HFFc6 (cell line): ENCODE measurements at places on chromosomes 13 and 19. TPM values are rescaled to one million over a fixed set of nuclear protein-coding genes. Genes with fewer than 3 reads are reported as not detected.

Gene SUPT5H
- 109 and 113 TPM in 2 replicates for total RNA-seq

Gene CTU1
- total RNA-seq = 5.0 to 8.2 TPM (median 6.8 TPM) in 3 replicates

Gene ZIC2
- 0.10 to 0.79 TPM in 2 of 3 replicates, not detected in the other for total RNA-seq

Gene TRPM4
- total RNA-seq = 25.5 to 33.4 TPM (median 32.9 TPM) in 3 replicates

Gene ALOX5AP
- total RNA-seq = not detected in 3 replicates

Gene BRME1
- total RNA-seq = 0.21 to 1.2 TPM (median 0.50 TPM) in 3 replicates

Gene KLK4
- total RNA-seq = not detected in 3 replicates

Gene LRFN3
- 19.3 to 26.8 TPM (median 20.6 TPM) in 3 replicates for total RNA-seq

Gene CEACAM7
- not detected in 3 replicates for total RNA-seq

Gene ZNF136
- total RNA-seq = 2.3 to 6.0 TPM (median 5.0 TPM) in 3 replicates

Gene HTR2A
- total RNA-seq = not detected in 3 replicates

Gene TGFBR3L
- total RNA-seq = 8.8 to 12.6 TPM (median 12.0 TPM) in 3 replicates

Gene KASH5
- total RNA-seq = not detected in 3 replicates

Gene SIGLEC9
- total RNA-seq = not detected in 3 replicates

Gene PTPRH
- total RNA-seq = 0.40 to 0.48 TPM (median 0.45 TPM) in 3 replicates

Gene SBK2
- not detected in 2 replicates for total RNA-seq

Gene RASL11A
- 2.9 to 9.6 TPM (median 5.7 TPM) in 3 replicates for total RNA-seq

Gene USF2
- total RNA-seq = 67.4 to 78.1 TPM (median 72.5 TPM) in 3 replicates

Gene DCT
- total RNA-seq = not detected in 3 replicates

Gene VN1R2
- not detected in 2 replicates for total RNA-seq

Gene CNFN
- 0.64 TPM in 1 of 3 replicates, not detected in the others for total RNA-seq

Gene C19orf81
- 0.55 to 0.57 TPM in 2 of 3 replicates, not detected in the other for total RNA-seq

Gene FTL
- 3,102 and 3,657 TPM in 2 replicates for total RNA-seq

Gene ZNF546
- 1.8 to 2.7 TPM (median 2.1 TPM) in 3 replicates for total RNA-seq

Gene ENOX1
- 0.60 to 3.2 TPM (median 2.4 TPM) in 3 replicates for total RNA-seq

Gene OCEL1
- 18.3 to 20.3 TPM (median 20.3 TPM) in 3 replicates for total RNA-seq

Gene GARIN5A
- total RNA-seq = 0.80 to 0.83 TPM in 2 of 3 replicates, not detected in the other

Gene SLAIN1
- total RNA-seq = 0.09 TPM in 1 of 3 replicates, not detected in the others

Gene ZNF345
- total RNA-seq = 1.5 and 1.9 TPM in 2 replicates

Gene PTH2
- total RNA-seq = not detected in 3 replicates

Gene TFPT
- total RNA-seq = 14.4 to 21.7 TPM (median 14.6 TPM) in 3 replicates
